ENCODE measurements at places on chromosomes 11 and 22.

DNA sequence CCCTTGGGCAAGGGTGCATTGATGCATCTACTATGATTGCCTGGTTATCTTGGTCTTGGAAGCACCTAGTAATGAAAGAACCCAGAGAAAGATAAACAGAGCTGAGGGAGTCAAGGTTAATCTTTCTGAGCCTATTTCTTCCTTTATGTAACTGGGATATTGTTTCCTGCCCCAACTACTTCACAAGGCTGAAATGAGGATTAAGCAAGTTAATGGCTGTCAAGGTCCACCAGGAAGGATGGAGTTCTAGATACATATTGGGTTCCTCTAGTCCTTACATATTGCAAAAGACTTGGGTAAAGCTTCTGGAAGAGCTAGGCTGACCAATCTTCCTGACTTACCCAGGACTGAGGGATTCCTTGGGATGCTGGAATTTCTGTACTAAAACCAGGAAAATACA lies 589.8 kb downstream of the INSC start:
- DNase-seq: no peak

DNA sequence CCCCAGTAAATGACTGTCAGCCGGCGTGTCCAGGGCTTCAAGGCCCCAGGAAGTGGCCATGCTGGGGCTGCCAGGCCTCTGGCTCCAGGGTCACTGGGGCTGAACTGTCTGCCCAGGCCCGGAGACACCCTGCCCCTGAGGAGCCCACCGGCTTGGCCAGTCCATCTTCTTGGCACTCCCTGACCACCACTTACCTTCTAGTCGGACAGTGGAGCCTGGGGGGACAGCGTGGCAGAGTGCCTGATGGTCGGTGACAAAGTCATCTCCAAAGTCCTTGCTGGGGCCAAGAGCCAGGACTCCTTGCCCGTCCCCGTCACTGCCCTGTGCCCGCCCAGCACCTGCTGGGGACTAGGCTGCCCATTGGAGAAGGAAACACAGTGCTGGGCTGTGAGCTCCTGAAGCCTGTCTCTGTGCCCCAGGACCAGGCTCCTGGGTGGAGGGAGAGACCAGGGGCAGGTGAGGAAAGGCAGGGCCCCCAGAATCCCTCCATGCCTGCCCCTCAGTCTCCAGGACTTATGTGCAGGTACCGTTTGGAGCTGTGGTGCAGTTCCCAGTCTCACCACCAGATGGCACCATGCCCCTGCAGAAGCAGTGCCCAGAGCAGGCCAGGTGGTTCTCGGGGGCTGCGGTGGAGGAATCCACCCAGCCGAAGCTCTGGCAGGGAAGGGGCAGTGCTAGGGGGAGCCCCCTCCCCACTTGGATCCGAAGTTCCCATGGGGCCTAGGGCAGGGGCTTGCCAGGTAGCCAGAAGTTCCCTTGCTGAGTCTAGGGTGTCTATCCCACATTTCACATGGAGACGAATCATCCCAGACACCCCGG lies 6.0 kb upstream of the CCDC188 start:
- peak; percentile 66 for DNase-seq

DNA sequence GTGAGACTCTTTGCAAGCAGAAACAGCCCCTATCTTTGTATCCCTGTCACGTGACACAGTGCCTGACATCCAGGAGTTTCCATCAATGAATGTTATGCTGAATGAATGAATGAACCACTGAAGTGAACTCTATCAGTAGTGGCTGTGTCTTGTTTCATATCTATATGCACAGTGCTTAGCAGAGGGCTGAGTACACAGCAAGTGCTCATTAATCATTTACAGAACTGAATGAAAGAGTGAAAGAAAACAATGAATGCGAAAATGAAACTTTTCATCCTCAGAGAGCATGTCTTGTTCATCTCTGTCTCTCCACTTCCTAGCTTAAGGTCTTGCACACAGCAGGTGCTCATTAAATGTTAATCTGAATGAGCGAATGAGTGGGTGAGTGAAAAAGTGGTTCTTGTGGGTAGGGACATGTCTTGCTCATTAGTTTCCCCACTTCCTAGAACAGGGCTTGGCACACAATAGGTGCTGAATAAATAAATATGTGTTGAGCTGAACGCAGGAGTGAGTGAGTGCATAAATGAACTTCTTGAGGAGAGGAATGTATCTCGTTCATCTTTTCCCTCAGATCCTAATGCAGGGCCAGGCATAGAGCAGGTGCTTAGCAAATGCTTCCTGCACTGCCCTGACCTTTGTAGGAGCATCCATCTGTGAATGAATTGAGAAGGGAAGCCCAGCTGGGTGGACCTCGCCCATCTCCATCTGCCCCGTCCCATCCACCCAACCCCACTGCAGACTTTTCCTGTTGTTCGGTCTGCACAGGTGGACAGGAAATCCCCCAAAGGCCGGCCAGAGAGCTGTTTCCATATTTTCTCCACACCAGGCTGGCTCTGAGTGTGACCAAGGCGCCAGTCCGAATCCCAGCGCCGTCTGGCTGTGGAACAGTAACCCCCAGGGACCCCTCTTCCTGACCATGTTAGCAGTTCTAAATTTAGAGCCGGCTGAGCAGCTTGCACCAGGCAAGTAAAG lies 113.4 kb upstream of the CRYBB3 start:
- no peak for DNase-seq

GRCh38 chr11:113569391-113569790 lies 94.2 kb upstream of the DRD2 start:
- DNase-seq: no peak

DNA sequence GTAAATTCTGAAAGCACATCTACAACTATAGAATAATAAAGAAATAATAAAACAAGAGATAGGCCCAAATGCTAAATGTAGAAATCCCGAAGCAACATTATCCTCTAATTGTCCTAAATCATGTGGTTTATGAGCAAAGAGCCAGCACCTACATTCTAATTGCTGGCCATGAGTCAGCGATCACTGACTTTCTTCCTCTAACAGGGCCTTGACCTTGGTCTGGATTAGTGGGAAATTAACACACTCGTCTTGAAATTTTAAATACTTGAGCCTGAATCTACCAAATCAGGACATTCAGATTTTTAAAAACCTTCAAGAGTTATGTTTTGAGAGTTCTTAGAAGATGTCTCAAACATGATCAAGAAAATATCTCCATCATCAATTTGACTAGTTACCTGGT lies 727.6 kb downstream of the METTL15 start:
- DNase-seq: peak; percentile 57

DNA sequence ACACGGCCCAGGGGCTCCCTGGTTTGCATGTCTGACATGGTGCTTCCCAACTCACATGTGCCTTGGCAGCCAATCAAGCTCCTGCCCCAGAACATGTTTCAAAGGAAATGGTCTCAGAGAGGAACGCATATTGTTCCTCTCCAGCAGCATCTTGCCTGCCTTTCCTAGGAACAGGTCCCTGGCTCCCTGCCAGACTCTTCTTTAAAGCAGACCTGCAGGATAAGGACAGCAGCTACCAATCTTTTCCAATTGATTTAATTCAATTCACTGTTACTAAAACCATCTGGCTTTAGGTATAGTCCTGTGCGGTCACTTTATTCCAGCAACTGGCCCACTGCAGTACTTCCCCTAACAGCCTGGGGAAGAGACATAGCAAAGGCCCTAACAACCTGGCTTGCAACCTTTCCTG lies 79.9 kb downstream of the AMBRA1 start:
- peak; percentile 41 for DNase-seq

GRCh38 chr22:30490399-30490798 lies 15.1 kb downstream of the SEC14L4 start:
- DNase-seq: no peak
